NCI-H1694 (cell line): ENCODE measurements at places on chromosomes 16 and 17.
A peak's percentile ranks its signal among the peaks of the same experiment; 100 is the strongest.

- no peak for DNase-seq
Measured at GRCh38 chr17:18917506-18918032, 34.4 kb upstream of the SLC5A10 start.

DNA sequence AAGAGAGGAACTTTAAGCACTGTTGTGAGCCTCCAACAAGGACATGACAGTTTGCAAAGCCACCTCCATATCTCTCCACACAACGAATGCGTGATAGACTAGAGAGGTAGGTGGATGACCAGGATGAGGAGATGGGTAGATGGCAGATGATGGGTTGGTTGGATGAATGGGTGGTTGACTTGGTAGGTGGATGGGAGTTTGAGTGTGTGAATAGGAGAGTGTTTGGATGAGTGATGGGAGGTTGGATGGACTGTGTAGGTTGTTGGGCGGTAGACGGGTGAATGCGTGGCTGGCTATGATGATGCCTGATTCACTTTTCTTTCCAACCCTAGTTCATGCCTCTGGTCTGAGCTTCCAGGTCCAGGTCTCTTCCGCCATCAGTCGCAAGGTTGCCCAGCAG lies 4.1 kb downstream of the CDH16 start:
- no peak for DNase-seq

- DNase-seq = no peak
Measured at GRCh38 chr16:1543085-1543896, 9.8 kb downstream of the TMEM204 start.

- DNase-seq = no peak
Measured at GRCh38 chr17:59876107-59876506, 16.6 kb downstream of the TUBD1 start.

GRCh38 chr16:79645701-79646100 lies 45.2 kb upstream of the MAF start:
- no peak for DNase-seq

- DNase-seq = no peak
Measured at GRCh38 chr16:67533024-67533560, 4.5 kb downstream of the RIPOR1 start.

GRCh38 chr16:27826893-27827289 lies 236.6 kb downstream of the GSG1L start:
- no peak for DNase-seq

DNA sequence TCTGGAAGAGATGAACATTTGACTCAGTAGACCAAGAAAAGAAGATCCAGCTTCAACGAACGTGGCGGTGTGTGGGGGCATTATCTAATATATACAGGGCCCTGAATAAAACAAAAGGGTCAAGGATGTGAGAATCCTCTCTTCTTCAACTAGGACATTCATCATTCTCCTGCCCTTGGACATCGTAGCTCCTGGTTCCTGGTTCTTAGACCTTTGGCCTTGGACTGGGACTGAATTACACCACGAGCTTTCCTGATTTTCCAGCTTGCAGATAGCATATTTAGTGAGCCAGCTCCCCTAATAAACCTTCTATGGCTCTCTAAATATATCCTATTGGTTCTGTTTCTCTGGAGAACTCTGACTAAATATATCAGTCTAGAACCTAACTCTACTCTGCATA lies 29.5 kb upstream of the HELZ start:
- no peak for DNase-seq

- DNase-seq = no peak
Measured at GRCh38 chr16:66389256-66390176, 23.0 kb downstream of the CDH5 start.

GRCh38 chr17:16534236-16534635 lies 34.8 kb downstream of the ZNF287 start:
- DNase-seq = no peak

GRCh38 chr16:84339311-84339710 lies 29.0 kb upstream of the ATP2C2 start:
- peak; percentile 84 for DNase-seq

- DNase-seq = peak; percentile 16
Measured at GRCh38 chr16:72467157-72467759, 295.3 kb upstream of the PMFBP1 start.

DNA sequence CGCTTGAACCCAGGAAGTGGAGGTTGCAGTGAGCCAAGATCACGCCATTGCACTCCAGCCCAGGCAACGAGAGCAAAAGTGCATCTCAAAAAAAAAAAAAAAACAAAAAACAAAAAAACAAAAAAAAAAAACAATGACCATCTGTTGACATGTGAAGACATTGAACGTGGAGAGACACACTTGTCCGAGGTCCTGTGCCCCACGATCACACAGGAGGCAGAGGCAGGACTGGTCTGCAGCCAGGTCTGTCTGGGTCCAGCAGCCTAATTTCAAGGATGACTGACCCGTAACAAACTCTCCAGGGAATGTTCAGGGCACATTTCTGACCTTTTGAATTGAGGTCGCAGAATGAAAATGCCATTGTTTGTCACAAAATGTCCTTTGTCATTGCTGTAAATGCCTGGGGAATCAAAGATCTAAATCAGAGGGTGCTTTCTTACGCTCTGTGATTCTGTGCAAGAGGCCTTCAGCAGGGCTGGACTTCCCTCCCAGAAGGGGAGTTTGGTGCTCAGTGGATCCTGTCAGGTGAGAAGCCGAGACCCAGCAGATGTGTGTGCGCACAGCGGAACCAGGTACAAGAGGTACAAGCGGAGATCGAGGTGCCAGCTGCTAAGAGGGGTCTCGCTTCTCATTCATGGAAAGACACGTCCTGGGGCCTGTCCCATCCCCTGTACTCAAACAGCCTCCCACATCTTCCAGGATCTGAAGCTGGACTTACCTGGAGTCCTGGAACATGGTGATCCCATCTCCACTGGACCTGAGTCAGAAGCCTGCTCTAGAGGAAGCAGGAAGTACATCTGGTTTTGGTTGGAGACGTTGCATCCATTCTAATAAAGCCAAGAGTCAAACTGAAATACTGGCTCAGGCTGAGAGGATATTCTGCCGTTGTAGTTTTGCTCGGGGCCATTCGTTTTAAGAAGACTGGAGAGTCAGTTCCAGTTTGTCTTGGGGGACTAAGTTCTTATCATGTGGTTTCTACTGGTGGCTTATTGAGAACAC lies 95.8 kb downstream of the IRF8 start:
- DNase-seq = no peak

GRCh38 chr17:70093163-70093562 lies 18.1 kb downstream of the KCNJ16 start:
- DNase-seq = no peak

GRCh38 chr17:49247944-49248343 lies 17.4 kb upstream of the PHOSPHO1 start:
- DNase-seq = no peak

DNA sequence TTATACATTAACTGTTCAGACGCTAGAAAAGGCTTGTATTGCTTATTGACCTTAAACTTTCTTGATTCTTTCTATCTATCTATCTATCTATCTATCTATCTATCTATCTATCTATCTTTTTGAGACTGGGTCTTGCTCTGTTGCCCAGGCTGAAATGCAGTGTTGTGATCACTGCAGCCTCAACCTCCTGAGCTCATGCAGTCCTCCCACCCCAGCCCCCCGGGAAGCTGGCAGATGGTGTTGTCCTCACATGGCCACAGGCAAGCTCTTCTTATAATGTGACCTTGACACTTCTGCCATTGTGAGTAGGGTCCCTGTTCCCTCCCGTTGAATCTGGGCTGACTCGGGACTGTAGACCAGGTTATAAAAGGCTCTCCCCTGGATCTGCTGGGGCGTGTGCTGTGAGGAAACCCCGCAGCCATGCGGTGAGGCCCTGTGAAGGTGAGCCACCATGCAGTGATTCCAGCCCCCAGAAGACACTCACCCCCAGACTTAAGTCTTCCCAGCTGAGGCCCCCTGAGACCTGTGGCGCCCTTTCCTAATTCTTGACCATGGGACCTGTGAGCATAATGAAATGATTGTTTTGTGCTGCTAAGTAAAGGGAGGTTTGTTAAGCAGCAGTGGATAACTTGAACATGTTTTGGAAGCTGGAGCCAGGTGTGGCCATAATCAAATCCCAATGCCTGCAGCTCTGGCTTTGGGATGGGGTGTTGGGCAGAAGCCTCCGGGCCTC lies 54.3 kb downstream of the RPTOR start:
- no peak for DNase-seq

DNA sequence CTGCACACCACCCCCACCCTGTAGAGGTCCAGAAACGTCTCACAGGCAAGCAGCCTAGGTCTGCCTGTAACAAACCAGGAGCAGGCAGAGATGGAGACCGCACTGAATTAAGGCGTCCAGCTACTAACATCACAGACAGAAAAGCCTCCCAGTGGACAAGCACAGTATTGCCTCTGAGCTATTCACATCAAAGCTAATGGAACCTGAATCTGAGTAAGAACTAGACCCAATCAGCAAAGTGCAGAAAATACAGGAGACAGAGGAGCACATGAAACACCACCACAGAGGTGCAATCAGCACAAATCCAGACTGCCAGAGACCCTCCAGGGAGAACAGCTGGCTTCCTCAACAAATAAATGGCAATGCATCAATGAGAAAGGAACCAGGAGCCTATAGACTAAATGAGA lies 22.2 kb upstream of the PEMT start:
- DNase-seq = peak; percentile 88

DNA sequence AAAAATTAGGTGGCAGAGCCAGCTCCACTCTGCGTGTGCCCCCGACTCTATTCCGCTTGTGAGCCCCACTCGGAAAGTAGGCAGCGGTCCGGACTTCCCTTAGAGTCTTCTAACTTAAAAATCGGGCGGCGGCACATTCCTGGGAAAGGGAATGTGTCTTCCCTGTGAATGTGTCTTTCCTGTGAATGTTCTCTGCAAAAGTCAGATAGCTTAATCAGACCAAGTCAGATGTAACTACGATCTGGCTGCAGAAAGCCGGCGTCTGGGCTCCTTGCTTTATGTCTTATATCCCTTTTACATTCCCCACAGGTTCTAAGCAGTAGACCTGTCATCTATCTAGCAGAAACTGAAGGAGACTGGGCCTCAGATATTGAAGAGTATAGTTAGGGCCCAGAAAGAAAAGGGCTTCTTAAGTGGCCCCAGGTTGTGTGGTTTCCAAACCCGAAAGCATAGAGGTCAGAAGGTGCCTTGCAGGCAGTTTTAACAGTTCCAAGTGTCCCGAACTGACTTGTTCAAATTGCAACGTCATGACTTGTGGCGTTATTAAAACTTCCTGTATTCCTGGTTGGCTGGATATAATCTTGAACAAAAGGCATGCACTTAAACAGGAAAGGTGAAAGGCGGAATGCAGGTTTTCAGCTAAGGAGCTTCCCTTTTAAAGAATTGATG lies 601 bp downstream of the PHKB start:
- no peak for DNase-seq

DNA sequence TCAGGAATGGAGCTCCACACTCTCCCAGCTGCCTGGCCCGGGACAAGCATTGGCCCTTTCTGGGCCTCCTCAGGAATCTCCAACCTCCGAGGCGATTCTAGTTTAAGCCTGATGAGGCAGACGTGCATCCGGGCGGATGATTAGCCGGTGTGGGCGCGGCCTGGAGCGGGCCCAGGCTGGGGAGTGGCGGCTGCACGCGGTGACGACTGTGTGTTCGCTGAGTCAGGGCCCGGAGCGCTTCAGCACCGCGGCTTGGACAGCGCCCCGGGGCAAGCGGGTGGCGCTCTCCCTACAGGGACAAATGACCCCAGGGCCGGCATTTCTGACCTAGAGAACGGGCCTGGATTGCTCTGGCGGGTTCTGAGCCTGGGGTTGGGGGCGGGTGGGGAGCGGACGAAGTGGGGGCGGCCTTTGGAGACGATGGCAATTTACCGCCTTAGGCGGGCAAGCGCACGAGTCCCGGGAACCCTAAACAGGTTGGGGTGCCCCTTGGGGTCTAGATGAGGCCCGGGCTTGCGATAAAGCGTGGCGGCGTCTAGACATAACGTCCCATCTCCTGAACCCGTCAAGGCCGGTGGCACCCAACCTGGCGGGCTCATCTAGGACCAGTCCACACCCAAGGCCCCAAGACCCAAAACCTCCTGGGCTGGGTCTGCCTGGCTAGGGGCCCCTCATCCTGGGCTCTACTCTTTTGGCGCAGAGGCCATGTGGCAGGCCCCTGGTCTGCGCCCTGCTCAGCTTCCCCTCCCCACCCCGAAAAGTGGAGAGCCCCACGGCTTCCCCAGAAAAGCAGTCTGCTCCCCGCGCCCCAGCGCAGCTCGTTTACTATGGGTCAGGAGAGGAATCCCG lies 22.3 kb upstream of the ZNHIT3 start:
- no peak for DNase-seq

DNA sequence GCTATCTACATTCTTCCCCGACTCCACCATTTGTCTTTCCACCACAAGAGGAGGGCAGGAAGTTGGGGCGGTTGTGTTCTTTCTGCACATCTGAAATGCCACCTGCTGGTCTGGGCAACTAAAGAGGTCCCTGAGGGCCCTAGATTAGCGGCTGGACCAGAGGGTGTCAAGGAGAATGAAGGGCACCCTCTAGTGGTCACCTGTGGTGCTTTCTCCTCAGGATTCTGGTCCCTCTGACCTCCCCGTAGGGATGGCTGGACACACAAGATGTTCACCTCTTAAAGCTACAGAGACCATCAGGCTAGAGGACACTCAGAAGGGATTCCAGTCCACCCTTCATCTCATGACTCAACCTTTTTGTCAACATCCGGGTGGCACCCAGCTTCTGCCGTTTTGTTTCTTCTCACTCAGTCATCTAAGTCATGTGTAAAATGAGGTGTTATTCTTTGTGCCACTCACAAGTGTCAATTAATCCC lies 2.9 kb upstream of the SCIMP start:
- peak; percentile 11 for DNase-seq

- DNase-seq = peak; percentile 66
Measured at GRCh38 chr17:1153795-1154546, 25.8 kb downstream of the ABR start.

DNA sequence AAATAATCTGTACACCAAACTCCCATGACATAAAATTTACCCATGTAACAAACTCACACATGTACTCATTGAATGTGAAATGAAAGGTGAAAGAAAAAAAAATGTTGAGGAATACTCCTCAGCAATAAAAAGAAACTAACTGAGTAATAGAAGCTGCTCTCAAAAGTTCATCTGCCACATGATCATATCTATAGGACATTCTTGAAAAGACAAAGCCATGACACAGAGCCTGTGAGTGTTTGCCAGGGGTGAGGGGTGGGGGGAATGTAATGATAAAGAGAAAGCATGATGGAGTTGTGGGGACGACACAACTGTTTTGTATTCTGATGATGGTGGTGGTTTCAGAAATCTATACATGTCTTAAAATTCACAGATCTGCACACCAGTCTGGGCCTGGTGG lies 52.2 kb upstream of the TMC5 start:
- no peak for DNase-seq

DNA sequence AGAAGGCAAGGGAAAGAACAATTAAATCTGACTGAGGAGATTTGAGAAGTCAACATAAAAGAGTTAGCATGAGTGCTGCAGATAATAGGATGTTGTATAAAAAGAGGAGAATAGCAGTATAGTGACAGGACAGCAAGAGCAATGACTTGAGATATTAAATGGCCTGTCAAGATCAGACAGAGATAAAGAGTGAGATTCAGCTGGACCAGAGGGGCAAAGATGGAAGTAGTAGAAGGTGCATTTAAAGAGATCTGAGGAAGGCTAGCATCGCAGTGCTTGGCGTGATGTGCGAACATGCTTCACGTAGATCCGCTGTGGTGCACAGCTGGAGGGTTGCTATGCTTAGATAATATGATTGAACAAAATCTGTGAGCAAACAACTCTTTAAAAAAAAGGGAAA lies 1422.6 kb upstream of the CDH8 start:
- no peak for DNase-seq

GRCh38 chr17:12866244-12866643 lies 76.9 kb downstream of the ARHGAP44 start:
- DNase-seq = no peak

GRCh38 chr16:48003206-48003907 lies 152.4 kb downstream of the ABCC12 start:
- DNase-seq = no peak

- no peak for DNase-seq
Measured at GRCh38 chr16:8887952-8888560, 5.9 kb downstream of the LITAFD start.
